Right renal pelvis (tissue), 4 donors: ENCODE measurements at places on chromosomes 6 and 20. TPM values are rescaled to one million over a fixed set of nuclear protein-coding genes. Genes with fewer than 3 reads are reported as not detected.

The OPRM1 gene
- polyA plus RNA-seq = not detected

- DNase-seq = no peak
Measured at GRCh38 chr20:56788041-56788670, 159.1 kb downstream of the TFAP2C start.

DNA sequence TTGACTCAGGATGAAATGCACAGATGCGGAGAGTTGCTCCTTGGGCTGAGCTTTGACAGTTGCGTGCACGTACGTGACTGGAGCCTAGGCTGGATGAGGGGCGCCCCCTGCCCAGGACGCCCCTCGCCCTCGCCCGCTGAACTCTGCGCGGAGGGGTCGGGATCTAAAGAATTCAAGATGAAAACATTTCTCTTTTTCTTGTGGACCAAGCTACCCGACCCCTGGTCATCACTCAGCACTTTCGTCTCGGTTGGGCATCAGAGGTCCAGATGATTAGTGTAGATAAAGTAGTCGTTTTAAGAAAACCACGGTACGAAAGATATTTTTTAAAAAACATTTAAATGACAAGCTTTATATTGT is 700 bp downstream of the DTD1 start:
- no peak for DNase-seq

DNA sequence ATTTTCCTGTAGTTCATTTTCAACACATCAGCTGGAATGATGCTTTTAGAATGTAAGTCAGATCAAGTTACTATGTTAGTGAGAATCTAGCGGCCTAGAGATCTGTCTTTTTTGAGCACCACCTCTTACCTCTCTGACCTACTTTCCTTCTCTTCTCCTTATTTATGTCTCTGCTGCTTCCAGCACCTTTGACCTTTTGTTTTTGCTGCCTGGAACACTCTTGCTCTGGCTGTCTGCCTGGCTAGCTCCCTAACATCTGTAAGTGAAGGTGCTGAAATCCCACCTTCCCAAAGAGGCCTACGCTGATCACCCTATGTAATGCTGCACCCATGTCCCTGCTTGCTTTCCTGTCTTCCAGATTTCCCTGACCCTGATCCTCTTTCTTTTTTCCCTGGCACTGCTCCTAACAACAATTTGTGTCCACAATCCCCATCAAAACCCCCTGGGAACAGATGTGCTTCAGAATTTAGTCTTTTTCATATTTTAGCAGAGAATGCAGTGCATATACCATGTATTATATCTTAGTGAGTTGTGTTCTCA is 87.8 kb downstream of the RFPL4B start:
- DNase-seq = no peak

GRCh38 chr6:63821442-63821841 is 185.8 kb downstream of the PHF3 start:
- no peak for DNase-seq

GRCh38 chr6:89542081-89542857 is 96.3 kb downstream of the LYRM2 start:
- no peak for DNase-seq
